ENCODE measurements at places on chromosomes 5 and 9.

- no peak for DNase-seq
Observed at GRCh38 chr9:131639769-131640437, 94.6 kb downstream of the PRRT1B start.

DNA sequence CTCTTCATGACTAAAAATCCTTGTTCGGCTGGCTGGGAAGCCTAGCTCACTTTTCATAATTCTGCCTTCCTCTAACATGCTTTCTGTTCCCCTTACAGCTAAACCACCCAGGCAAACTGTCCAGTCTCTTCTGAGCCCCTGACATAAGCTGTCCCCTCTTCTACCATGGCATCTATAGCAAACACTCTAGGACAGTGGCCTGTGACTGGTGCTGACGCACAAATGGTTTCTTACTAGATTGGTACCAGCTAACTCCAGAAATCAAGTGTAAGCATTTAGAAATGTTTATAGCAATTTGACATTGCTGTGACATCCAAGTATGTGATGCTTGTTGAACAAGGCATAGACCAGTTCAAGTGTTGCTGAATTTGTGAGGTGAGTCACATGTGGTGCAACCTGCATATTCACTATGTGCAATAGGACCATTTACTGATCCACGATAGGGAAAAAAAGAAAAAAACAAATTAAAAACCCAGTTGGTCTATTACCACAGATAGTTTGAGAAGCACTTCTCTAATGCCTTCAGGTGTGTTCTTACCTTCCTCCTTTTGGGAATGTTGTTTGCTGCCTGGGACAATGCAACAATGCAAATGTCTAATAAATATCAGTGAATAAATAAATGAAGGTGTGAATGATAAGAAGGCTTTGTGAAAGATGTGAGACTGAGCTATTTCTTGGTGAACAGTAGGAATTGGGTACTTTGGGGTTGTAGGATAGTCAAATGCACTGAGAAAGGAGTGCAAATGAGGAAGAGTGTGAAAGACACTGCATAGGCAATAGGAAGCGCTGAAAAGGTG lies 22.4 kb downstream of the ELOVL7 start:
- no peak for DNase-seq

GRCh38 chr5:34716986-34717385 lies 60.9 kb downstream of the RAI14 start:
- DNase-seq: no peak

DNA sequence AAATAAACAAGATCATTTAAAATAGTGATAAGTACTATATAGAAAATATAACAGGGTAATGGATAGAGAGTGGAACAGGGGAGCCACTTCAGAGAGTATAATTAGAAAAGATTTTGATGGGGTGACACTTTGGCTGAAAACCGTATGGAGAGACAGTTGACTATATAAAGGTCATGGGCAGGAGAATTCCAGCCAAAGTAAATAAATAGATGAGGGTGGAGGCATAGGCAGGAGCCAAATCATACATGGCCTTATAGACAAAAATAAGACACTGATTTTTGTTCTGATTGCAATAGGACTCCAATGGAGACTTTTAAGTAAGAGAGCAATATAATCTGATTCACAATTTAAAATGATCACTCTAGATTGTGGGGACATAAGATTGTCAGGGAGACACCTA lies 37.5 kb upstream of the NUDT12 start:
- no peak for DNase-seq

- DNase-seq: no peak
Observed at GRCh38 chr5:82594097-82594496, 315.9 kb upstream of the RPS23 start.

DNA sequence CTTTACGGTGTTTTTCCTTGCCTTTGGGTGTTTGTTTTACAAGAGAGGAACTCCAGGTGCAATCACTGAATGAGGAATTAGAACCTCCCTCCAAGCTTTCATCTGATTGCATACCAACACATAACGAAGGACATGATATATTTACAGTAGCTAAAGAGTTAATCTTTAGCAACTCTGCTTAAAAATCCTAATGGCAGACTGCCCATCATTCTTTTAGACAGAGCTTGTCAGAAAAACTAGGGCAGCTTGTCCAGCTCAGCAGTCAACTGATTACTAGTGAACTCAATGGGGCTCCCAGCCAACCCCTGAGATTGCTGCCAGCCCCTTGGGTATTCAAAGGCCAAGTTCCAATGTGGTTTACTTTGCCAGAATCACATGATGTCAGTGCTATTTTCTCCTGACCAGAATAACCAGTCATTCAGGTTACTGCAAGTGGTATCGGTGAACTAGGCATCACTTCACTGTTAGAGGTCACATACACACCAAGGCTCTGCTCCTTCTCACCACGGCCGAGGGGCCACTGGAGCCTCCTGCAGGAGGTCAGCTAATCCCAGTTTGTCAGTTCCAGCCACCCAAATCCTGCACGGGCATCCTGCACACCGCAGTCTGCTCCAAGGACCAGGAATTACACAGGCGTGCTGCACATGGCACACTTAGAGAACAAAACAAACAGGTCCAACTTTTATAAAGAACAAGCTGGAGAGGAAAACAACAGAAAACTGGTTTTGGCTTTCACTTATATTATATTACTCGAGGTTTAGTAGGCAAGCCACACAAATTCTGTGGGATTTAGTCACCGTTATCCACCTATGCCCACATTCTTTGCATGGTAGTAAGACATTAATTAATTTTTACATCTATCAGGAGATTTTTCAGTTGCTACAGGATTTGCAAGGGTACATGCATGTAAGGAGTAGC lies 62.5 kb downstream of the NFIB start:
- no peak for DNase-seq
